CD4-positive, alpha-beta T cell treated with Interleukin-2 at 100 ng/mL for 4 hours (primary cell): ENCODE measurements at places on chromosomes 3 and 15.

- DNase-seq = no peak
Observed at GRCh38 chr15:59104602-59104911, 389 bp upstream of the CCNB2 start.

- no peak for DNase-seq
Observed at GRCh38 chr3:144053121-144053520, 81.5 kb downstream of the DIPK2A start.

- DNase-seq = no peak
Observed at GRCh38 chr3:6262010-6262409, 598.9 kb upstream of the GRM7 start.

GRCh38 chr15:38263996-38264395 lies 11.4 kb downstream of the SPRED1 start:
- DNase-seq = no peak

GRCh38 chr15:31434588-31435260 lies 108.1 kb downstream of the KLF13 start:
- DNase-seq = peak; percentile 90

GRCh38 chr3:85780806-85781205 lies 822.0 kb downstream of the CADM2 start:
- DNase-seq = no peak

- no peak for DNase-seq
Observed at GRCh38 chr3:29612536-29612935, 331.7 kb downstream of the RBMS3 start.

DNA sequence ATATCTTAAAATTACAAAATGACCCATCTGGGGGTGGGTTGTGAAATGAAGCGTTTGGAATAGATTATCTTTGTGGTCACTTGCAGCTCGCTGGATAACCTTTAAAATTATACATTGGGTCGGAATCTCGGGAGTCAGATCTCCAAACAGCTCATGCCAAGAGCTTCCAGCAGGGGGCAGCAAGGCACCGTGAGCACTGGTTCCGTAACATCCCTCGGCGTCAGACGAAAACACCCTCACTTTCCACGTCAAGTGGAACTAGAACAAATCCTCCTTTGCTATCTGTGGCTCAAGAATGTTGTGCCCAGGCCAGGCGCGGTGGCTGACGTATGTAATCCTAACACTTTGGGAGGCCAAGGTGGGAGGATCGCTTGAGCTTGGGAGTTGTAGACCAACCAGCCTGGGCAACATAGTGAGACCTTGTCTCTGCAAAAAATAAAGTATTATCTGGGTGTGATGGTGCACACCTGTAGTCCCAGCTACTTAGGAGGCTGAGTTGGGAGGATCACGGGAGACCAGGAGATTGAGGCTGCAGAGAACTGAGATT lies 31.1 kb downstream of the UMPS start:
- peak; percentile 76 for DNase-seq
